NCI-H510A treated with DMSO at 0.1 percent for 48 hours (cell line): ENCODE measurements at places on chromosomes 13 and 19.

- DNase-seq: no peak
Measured at GRCh38 chr13:56216221-56216620, 924.5 kb upstream of the PRR20A start.

DNA sequence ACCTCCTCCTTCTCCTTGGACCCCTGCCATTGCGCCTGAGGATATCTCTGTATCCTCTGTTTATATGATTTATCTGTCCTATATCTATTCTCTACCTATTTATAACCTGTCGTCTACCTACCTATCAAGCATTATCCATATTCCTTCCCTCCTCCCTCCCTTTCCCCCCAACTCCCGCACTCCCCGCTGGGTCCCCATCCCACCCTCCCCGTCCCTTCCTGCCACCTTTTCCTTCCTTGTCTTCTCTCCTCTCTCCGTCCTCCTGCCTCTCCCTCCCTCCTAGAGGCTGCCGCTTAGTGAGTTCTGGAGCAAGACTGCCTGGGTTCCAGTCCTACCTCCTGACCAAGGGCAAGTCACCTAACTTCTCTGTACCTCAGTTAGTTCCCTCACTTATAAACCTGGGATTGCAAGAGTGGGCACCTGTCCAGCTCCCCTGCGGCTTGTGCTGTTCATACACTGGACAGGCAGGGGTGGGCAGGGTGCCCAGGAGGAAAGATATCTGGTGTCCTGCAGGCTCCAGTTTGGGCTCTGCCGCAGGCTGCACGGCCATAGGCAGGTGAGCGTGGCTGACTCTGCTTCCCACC, 16.1 kb downstream of the TTYH1 start:
- DNase-seq: no peak

DNA sequence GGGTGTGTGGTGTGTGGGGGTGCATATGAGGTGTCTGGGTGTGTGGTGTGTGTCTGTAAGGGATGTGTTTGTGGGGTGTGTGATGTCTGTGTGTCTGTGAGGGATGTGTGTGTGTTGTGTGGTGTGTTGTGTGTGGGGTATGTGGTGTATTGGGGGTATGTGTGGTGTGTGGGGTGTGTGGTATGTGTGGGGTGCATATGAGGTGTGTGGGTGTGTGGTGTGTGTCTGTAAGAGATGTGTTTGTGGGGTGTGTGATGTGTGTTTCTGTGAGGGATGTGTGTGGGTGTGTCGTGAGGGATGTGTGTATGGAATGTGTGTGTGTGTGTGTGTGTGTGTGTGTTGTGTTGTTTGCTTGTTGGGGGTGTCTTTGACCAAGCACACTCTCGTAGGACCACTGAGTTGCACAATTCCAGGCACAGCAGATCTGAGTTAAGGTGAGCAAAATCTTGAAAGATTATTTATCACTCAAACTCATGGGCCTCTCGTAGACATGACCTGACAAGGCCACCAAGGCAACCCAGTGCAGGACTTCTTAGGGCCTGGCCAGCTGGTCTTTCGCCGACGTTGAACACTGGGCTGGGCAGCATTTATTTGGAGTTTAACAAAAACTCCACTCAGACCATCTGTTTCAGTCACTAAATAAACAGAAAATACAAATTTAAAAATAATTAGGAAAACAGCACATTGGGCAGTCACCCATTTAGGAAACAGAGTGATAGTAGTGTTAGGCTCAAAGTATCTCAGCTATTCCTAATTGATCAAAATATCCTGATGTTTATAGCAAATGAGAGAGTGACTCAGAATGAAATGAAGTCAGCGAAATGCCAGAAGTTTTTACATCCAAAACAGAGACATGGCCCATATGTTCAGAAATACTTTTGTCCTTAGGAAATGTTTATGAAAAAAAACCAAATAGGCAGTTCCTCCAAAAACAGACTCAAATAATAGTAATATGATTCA, 301.1 kb downstream of the FGF9 start:
- no peak for DNase-seq

DNA sequence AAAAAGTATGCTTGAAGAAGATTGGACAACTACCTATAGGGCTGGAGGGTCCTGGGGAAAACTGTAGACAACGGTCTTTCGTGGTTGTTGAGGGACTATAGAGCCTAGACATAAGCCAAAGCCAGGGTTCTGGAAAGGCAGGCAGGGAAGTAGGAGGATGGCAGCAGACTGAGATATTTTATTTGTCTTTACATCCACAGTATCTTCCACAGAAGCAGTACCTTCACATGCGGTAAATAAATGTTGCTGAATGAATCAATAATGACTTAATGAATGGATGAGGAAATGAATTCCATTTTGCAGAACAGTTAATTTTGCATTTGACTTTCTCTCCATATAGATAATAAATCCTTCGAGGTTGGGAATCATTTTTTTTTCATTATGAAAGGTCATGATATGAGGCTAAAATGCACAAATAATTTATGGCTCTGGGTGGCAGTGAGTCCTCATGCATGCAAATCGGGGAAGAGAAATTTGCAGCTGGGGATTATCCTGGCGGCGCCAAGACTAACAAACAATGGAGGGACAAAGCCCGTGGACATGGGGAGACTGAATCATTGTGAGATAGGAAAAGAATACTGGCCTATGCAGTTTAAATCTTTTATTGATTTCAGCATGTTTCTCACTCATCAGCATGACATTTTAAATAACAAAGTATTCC, 102.0 kb downstream of the ERCC5 start:
- DNase-seq: peak; percentile 1

DNA sequence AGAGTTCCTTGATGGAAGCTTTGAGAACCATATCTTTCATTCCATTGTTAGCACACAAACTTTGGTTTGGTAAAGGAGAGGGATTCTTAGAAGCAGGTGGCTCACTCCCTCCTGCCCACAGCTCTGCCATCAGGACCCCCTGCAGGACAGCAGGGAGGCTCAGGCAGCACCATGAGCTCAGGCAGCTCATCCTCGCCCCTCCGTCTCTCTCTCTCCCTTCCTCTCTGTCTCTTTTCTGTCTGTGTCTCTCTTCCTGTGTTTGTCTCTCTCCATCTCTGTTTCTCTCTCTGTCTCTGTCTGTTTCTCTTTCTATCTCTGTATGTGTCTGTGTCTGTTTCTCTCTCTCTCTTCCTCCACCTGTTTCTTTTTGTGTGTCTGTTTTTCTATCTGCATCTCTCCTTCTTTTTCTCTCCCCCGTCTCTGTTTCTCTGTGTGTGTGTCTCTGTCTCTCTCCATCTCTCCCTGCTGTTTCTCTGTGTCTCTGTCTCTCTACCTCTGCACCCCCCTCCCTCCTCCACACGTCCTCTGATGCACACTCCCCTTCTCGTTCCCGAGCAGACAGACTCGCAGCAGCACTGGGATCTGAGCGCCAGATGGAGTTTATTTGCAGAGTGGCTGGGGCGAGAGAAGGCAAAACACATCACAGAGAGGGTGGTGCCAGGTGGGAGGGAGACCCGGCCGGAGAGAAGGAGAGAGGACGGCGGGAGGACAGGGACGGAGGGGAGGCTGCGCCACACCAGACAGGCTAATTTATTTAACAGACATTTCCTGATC, 8.7 kb downstream of the SBK2 start:
- DNase-seq: peak; percentile 79

DNA sequence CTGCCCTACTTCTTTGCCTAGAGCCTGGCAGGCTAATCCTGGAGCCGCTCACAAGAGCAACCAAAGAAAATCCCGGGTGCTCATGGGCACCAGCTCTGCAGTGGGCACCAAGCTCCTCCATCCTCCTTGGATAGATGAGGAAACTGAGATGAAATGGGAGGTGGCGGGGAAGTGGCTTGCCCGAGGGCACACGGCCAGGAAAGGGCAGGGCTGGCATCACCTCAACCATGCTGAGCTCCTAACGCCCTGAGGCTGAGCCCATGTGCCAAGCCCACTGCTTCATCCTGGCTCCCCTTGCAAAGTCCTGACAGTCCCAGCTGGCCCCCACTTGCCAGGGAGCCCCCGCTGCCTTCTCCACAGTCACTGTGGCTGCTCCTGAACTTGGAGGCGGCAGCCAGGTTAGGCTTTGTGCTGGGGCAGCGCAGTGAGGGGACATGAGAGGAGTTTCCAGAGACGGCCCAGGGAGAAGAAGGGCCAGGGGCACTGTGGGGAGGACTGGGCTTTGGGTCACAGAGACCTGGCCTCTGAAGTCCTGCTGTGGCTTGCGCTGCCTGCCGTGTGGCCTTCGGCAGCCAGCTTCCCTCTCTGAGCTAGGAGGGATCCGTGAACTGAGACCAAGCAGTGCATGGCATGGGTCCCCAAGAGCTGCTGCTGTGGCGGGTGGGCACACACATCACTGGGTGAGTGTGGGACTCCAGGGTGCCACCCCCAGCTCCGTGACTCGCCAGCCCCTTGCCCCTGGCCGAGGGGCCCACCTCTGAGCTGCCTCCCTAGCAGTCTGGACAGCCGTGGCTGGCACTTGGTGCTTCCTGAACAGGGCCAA, 17.5 kb downstream of the TMED1 start:
- DNase-seq: no peak

- DNase-seq: no peak
Measured at GRCh38 chr19:5572556-5573286, 5.0 kb upstream of the TINCR start.

GRCh38 chr13:82088781-82089180, 1747.9 kb upstream of the SPRY2 start:
- no peak for DNase-seq

- no peak for DNase-seq
Measured at GRCh38 chr19:33813391-33814101, 16.9 kb downstream of the KCTD15 start.

DNA sequence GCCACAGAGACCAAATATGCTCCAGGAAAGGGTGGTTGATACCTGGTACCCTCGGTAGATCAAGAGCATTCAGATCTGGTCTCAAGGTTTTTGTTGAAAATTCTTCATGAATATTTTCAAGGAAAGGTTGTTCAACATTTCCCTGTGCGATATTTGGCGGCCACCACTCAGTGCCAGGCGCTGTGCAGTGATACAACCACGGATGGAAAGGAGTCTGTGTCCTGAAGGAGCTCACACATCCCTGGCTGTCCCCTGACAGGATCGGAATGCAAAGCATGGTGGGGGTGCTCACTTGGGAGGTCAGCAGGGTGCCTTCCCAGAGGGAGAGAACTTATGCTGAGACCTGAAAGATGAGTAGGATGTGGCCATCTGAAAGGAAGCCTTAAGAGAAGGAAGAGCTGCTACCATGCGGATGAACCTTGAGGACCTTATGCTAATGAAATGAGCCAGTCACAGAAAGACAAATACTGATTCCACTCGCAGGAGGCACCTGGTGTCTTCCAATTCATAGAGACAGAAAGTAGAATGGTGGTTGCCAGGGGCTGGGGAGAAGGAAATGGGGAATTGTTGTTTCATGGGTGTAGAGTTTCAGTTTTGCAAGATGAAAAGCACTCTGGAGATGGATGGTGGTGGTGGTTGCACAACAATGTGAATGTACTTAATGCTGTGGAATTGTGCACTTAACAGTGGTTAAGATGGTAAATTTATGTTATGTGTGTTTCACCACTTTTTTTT, 41.6 kb downstream of the HSPH1 start:
- DNase-seq: peak; percentile 70

- DNase-seq: no peak
Measured at GRCh38 chr19:18662972-18663732, 20.3 kb upstream of the CRTC1 start.

DNA sequence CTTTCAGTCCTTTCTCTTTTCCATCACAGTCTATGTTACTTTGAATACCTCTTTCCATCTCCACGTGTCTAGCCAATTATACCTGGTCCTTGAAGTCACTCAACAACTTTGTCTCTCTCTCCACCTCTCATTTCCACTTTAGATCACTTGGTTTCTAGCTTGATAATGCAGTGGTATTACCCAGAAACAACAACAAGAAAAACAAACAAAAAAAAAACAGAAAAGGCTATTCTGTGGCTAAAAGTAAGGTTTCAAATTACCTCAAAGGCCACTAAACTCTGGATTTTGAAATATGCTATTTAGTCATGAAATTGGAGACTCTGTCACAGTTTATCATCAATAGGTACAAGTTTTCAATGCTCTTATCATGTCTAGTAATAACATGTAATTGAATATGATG, 184.8 kb downstream of the PCDH9 start:
- no peak for DNase-seq

- DNase-seq: no peak
Measured at GRCh38 chr19:38483016-38483630, 49.6 kb downstream of the RYR1 start.

DNA sequence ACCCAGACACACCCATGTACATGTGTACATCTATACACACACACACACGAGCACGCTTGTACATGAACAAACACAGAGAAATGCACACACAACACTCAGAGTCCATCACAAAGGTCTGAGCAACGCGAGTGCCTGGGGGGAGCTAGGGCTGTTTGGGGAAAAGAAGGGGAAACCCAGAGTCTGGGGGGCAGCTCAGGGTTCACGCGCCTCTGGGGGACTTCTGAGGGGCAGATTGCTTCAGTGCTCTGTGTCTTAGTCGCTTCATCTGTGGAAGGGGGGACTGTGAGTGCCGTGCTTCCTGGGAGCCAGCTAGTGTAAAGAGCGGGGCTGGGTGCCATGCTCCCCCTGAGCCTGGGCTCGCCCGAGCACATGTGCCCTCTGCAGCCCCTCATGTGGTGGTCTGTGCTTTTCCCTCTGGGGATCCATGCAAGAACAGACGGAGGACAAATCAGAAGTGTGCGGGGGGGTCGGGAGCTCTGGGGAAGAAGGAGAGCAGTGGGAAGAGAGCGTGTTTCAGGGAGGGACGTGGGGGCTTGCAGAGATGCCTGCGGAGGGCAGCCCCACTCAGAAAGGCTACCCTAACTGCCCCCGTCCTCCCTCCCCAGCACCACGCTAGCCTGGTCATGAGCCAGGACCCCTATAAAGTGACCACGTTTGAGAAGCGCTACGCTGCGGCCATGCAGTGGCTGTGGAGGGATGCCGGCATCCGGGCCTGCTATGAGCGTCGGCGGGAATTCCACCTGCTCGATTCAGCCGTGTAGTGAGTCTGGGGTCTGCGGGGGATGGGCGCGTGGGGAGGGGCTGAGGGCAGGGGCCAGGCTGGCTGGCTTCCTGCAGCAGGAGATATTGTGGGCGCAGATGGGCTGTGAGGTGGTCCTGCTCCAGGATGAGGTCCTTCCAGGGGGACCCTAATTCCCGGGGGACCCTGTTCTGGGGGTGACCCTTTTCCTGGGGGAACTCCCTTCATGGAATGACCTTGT, 14.0 kb downstream of the GNA15 start:
- no peak for DNase-seq

DNA sequence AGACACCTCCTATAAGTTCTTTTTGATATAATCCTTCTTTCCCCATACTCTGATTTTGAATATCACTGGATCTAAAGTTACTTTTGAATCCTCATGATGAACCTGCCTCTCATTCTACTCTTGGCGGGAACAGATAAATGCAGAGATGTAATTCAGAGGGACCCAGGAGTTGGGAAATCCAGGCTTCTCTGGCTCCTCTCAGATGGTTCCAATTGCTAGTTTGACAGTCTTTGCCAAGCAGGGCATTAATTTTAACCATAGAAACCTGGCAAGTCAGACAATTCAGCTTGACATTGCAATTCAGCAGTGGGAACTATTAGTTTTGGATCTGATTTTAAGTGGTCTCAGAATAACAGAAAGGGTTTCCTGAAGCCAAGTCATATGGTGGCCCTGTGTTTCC, 67.3 kb upstream of the KLF12 start:
- no peak for DNase-seq
